ENCODE measurements at places on chromosomes 16 and 17. TPM values are rescaled to one million over a fixed set of nuclear protein-coding genes. Genes with fewer than 3 reads are reported as not detected.
A peak's percentile ranks its signal among the peaks of the same experiment; 100 is the strongest.

DNA sequence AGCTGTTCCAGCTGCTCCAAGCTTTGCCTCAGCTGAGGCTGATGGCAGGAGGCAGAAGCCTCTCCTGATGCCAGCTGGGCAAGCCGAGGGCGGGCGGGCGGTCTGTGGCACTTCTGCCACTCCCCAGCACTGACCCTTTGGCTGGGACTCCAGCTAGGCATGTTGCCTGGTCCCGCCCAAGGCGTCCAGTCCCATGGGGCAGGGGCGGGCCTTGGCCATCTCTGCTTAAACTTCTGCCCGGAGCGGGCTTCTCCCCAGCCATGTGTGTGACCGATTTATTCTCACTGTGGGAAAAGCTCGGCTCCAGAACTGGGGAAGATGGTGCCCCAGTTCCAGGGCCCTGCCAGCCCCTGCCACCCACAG lies 349.1 kb downstream of the SEC14L1 start:
- H3K27ac ChIP-seq, result no peak overlapping the region
- no peaks in the 10 kb centered on the region for H3K27me3 ChIP-seq
- no peak for DNase-seq
- no peak overlapping the region for H3K4me3 ChIP-seq

TVP23A gene
- total RNA-seq, result 0.60 TPM

PSMD12 gene
- total RNA-seq, result 60.3 TPM

DNA sequence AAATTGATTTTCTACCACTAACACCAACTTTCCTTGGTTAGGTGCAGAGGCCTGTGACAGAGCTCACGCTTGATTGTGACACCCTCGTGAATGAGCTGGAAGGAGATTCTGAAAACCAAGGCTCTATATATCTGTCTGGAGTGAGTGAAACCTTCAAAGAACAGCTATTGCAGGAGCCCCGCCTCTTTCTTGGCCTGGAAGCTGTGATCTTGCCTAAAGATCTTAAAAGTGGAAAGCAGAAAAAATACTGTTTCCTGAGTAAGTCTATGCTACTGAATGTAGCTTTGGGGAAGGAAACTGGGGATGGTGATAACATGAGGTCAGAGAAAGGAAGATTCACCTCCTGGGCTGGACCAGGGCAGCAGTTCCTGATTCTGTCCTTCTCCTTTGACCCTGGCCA lies 38.3 kb downstream of the REXO5 start:
- no peak overlapping the region for H3K4me3 ChIP-seq
- H3K27ac ChIP-seq, result peak overlapping the region; percentile 44
- H3K4me1 ChIP-seq, result peaks cover 18% of the 10 kb centered on the region
- no peaks in the 10 kb centered on the region for H3K27me3 ChIP-seq
- peaks cover 2% of the 10 kb centered on the region for H3K36me3 ChIP-seq

DNA sequence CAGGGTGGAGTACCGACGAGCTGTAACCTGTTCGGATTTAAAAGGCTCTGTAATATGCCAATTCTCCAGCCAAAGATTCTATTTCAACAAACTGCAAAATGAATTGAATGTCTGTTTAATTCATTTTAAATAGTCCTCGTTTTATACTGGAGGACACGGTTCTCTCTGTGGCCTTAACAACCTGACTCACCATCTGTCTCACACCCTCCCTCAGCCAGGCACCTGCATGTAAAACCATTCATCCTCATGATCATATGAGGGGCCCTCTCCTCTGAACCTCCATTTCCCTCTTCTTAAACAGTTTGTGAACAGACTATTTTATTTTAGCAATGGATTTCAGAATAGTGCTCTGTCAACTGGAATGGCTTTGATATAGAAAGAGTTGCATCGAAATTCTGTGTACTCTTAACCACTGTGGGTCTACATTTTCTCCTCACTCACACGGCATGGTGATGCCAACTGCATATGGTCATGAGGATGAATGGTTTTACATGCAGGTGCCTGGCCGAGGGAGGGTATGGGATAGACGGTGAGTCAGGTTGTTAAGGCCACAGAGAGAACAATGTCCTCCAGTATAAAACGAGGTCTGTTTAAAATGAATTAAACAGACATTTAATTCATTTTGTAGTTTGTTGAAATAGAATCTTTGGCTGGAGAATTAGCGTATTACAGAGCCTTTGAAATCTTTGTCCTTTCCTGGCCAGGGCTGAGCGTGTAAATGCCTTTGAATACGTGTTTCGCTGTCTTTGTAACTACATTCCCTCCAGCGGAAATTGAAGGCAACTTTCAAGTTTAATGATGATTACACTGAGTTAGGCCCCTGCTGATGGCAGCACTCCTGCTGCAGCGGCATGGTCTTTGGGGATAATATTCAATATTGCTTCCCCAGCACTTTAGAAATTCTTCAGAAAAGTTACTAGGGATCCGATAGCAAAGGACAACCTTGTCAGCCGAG lies 329.6 kb downstream of the SNX29 start:
- no peak overlapping the region for H3K27ac ChIP-seq
- DNase-seq, result no peak
- no peaks in the 10 kb centered on the region for H3K36me3 ChIP-seq

DNA sequence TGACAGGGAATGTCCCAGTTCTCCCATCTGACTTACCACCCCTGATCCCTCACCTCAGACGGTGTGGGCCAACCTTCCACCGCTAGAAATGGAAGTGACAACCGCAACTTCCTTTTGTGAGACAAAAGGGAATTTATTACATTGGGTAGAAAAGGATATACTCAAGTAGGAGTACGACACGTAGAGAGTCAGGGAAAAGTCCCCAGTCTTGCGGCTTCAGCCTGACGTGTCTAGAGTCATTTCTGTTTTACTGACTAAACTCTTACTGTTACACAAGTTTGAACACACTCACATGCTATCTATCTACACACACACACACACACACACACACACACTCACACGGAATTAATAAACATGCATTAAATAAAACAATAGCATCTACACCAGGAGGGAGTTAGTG lies 178.9 kb downstream of the COPRS start:
- peaks cover 54% of the 10 kb centered on the region for H3K27me3 ChIP-seq
- peak; percentile 62 for DNase-seq
- no peaks in the 10 kb centered on the region for H3K36me3 ChIP-seq
- H3K27ac ChIP-seq, result peak overlapping the region; percentile 66
- peaks cover 39% of the 10 kb centered on the region for H3K4me1 ChIP-seq
- H3K4me3 ChIP-seq, result peak overlapping the region; percentile 67
